Mesothelial cell of epicardium (in vitro differentiated cells): ENCODE measurements at places on chromosomes 13 and 19.
A peak's percentile ranks its signal among the peaks of the same experiment; 100 is the strongest.

DNA sequence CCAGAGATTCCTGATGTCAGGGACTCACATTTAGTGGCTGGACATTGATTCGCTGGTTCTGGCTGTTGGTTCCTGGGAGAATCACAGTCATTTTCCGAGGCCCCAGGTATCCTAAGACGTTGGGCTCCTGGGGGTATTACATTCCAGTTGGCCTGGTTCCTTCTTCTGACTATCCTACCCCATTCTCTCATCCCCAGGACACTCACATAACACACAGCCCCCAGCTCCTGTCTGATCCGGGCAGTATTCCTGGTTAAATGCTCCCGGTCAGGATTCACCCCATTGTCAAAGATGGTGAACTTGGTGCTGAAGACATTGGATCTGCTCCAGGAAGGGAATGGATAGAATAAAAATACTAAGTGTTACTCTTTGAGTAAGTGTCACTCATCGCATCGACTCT is 11.5 kb downstream of the PPP1R15A start:
- H3K27me3 ChIP-seq: no peaks in the 10 kb centered on the region
- no peak for DNase-seq
- H3K4me3 ChIP-seq: no peak overlapping the region
- H3K27ac ChIP-seq: no peak overlapping the region

DNA sequence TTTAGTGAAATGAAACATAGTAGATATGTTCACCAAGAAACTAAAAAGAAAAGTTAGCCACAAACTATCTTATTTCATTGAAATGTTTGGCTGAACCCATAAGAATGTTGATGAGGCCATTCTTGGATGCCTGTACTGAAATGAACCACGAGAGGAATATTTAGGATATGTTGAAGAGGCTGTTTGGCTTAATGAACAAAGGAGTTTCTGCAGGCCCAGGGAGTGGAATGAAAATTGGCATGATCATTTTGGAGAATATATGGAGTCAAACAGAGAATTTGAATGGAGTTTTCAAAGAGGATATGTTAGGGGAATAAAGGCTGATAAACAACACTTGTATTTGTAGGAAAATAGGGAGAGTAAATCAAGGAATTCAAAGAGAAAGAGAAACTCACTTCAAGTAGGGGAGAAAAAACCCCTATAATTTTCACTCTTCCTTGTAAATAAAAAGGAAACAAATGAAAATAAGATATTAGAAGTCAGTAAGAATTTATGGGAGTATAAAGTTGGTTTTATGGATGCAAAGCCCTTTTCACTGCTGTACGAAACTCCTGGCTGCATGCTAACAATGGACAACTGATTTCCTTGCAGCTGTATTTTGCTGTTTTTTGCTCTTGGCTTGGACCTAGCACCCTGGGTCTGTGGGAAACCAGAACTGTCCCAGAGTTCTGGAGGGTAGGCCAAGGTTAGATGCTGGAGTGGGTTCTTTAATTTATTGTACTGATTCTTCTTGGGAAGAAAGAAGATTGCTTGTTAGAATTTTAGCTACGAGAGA is 36.5 kb downstream of the KL start:
- no peak for DNase-seq
- H3K36me3 ChIP-seq: no peaks in the 10 kb centered on the region
- peaks cover 15% of the 10 kb centered on the region for H3K4me1 ChIP-seq
- no peak overlapping the region for H3K4me3 ChIP-seq

DNA sequence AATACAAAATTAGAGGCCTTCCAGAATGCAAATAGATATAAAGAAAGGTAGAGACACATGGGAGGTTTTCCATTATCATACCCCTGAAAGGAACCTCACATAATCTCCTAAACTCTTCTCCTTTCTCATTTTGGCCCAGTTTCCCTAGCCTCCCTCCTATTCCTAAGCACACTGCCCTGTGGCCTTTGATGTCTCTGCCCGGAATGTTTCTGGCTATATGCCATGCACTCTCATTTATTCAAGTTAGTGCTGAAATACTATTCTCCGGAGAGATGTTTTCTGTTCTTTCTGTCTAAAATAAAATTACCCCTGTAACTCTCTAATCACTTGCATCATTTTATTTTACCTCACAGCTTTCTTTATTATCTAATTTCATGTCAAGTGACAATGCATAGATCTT is 1287.7 kb downstream of the SLITRK5 start:
- H3K4me1 ChIP-seq: peaks cover 18% of the 10 kb centered on the region
- no peak overlapping the region for H3K4me3 ChIP-seq
- DNase-seq: no peak

DNA sequence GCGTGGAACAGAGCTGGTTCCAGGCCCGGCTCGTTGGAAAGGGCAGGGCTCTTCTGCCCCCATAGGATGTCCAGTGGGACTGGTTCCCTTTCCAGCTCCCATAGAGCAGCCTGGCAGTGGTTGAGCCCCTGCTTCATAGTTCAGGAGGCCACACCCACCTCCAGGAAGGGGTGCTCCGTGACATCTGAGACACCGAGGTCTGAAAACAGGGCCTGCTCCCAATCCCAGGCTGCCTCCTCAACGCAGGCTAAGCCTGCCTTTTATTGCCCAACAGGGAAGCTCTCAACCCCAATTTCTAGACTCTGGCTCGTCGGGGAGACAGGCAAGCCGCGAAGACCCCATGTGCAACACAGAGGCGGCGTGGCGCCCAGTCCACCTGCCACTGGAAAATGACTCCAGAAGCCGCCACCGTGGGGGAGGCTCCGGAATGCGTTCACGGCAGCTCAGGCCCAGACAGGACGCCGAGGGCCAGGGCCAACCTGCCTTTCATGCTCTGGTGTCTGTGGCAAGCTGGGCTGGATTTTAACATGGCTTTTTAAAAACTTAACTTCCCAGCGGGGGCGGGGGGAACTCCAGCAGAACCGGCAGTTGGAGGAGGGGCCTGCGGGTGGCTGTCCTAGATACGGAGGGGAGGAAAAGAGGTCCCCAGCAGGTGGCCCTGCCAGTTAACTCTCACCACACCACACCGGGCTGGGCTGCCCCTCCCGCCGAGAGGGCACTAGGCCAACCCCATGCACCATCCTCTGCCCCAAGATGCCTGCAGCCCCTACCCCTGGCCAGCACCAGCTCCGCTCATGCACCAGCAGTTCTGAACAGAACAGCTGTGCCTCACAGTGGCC is 17.9 kb upstream of the TINCR start:
- H3K27me3 ChIP-seq: no peaks in the 10 kb centered on the region
- no peak for DNase-seq
- H3K27ac ChIP-seq: peak overlapping the region; percentile 92
- H3K36me3 ChIP-seq: peaks cover 16% of the 10 kb centered on the region

DNA sequence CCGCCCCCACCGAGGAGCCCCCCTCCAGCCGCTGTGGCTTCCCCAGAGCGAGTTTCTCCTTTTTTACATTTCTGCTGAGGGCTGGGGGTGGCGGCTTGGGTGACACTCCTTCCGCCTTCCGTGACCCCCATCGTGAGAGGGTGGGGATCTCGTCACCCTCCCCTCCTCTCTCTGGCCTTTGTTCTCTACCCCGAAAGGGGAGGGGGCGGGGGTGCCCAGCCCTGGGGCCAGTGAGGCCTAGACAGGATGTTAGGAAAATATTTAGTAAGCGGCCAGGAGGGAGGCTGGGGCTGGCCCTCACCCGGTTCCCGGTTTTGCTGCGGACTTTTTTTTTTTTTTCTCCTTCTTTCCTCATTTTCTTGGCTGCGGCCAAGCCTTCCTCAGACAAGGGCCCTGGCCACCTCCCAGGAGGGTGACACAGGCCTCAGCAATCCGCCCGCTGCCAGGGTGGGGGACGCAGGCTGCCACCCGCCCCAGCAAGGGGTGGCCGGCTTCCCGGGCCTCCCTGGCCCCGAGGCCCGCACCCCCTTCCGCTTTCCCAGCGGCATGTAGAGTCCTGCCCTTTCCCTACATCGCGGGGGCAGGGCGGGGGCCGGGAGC is 3.9 kb downstream of the MIDN start:
- H3K4me1 ChIP-seq: peaks cover 14% of the 10 kb centered on the region
- peak overlapping the region; percentile 59 for H3K27ac ChIP-seq
- no peak for DNase-seq
- H3K36me3 ChIP-seq: peaks cover 3% of the 10 kb centered on the region

DNA sequence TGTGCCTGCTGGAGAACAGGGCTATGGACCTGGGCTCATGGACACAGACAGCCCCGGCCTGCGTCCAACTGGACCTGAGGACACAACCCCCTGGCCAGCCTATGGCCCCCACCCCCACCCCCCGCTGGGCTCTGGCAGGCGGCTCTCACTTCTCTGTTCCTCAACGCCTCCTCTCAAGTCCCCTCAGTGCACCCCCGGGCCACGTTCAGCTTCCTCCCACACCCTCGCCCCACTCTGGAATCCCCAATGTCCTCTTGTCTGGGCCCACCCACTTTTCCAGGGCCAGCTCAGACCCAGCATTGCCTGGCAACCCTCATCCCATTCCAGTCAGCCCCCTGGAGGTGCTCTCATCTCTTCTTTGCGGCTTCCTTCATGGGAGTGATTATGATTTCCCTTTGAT is 130.2 kb upstream of the SPACA7 start:
- H3K4me1 ChIP-seq: no peaks in the 10 kb centered on the region
- peaks cover 53% of the 10 kb centered on the region for H3K27me3 ChIP-seq
- no peak overlapping the region for H3K4me3 ChIP-seq
- H3K27ac ChIP-seq: no peak overlapping the region
- no peak for DNase-seq
- no peaks in the 10 kb centered on the region for H3K36me3 ChIP-seq

DNA sequence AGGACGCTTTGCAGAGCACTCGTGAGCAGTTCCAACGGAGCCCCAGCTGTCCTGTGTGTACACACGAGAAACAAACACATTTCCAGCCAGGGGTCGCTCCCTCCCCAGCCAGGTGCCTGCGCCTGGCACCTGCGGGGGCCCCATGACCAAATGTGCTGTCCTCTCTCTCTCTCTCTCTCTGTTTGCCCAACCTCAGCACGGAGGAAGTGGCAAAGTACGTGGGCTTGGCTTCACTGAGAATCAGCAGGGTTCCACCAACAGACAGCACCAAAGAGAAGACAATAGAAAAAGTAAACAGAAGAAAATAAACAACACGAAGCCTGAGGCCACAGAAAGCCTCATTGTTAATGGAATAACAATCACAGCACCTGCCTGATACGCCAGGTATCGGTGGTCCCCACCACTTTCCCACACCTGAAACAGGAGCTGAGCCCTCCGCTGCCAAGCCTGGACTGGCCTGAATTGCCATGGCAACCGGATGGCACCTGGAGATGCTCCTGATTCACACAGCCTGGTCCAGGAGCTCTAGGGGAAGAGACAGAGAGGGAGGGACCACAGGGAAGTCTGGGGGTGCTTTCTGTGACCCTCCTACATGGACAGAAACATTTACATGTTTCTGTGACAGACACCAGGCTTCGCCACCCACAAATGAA is 103.9 kb upstream of the CACNA1A start:
- no peaks in the 10 kb centered on the region for H3K4me1 ChIP-seq
- no peak overlapping the region for H3K4me3 ChIP-seq
- H3K27me3 ChIP-seq: peaks cover 14% of the 10 kb centered on the region
- no peaks in the 10 kb centered on the region for H3K36me3 ChIP-seq
- no peak for DNase-seq
- H3K27ac ChIP-seq: no peak overlapping the region

DNA sequence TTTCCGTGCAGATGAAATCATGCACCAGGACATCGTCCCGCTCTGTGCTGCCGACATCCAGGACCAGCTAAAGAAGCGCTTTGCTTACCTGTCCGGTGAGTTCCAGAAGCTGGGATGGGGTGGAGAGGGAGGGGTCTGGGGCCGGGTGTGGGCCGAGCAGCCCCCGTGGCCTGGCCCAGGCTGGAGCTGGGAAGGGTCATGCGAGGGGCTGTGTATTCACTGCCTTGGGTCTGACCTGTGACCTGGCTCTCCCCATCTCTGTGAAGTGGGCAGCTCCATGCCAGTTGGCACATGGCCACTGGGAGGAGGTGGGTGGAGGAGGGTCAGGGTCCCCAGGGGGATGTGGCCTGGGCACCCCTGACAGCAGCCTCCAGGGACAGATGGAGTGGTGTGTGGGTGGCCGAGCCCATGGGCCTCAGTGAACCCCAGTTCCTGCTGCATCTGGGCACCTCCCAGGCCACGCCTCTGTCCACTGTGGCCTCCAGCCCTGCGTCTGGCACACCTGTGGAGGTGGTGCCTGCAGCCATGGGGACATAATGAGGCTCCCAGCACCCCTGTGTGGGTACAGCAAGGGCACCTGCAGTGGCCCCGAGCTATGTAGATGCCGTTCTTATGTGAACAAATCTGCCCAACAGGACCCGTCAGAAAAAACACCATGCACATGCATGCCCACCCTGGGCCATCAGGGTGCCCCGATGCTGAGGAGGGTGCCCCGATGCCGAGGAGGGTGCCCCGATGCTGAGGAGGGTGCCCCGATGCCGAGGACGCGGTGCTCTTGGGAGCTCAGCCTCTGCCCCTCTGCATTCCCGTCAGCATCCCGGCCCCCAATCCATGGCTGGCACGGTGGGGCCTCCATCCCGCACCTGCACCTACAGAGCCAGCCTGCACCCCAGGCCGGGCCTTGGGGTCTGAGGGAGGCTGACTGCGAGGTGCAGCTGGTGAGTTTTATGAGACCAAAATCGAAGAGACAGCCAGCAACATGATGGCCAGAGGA is 46.0 kb downstream of the MCF2L start:
- H3K27me3 ChIP-seq: no peaks in the 10 kb centered on the region
- H3K4me1 ChIP-seq: peaks cover 12% of the 10 kb centered on the region
- peaks cover 20% of the 10 kb centered on the region for H3K36me3 ChIP-seq
- no peak for DNase-seq
- H3K4me3 ChIP-seq: no peak overlapping the region
